Daoy (cell line): ENCODE measurements at places on chromosomes 2 and 18. TPM values are rescaled to one million over a fixed set of nuclear protein-coding genes. Genes with fewer than 3 reads are reported as not detected.
A peak's percentile ranks its signal among the peaks of the same experiment; 100 is the strongest.

FBXO36 gene
- total RNA-seq = 3.0 and 6.2 TPM in 2 replicates

- peak; percentile 53 for DNase-seq
Observed at GRCh38 chr18:60064271-60064670, 164.5 kb downstream of the PMAIP1 start.

DNA sequence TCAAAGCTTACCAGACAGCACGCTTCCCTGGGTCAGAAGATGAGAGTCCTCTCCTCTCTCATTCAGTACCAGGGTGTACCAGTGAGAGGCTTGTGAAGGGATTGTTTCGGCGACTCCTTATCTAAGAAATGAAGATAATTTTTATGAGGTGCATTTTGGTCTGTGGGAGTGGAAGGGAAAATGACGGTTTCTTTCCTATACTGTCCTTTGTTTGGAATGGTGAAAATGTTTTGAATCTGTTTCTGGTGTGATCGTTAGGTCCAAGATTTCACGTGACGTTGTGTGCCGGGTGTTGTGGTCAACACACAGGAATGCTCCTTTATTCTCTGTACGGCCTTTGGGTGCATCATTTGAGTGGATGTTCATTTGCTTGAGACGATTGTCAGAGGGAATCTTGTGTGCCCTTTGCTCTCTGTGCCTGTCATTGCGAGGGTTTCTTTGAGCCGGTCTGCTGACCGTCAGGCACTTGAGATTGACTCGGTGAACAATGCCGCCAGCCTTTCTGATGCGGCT lies 183.5 kb downstream of the AGAP1 start:
- no peak for DNase-seq

ITGA4 gene
- 8.9 and 11.3 TPM in 2 replicates for total RNA-seq

DNA sequence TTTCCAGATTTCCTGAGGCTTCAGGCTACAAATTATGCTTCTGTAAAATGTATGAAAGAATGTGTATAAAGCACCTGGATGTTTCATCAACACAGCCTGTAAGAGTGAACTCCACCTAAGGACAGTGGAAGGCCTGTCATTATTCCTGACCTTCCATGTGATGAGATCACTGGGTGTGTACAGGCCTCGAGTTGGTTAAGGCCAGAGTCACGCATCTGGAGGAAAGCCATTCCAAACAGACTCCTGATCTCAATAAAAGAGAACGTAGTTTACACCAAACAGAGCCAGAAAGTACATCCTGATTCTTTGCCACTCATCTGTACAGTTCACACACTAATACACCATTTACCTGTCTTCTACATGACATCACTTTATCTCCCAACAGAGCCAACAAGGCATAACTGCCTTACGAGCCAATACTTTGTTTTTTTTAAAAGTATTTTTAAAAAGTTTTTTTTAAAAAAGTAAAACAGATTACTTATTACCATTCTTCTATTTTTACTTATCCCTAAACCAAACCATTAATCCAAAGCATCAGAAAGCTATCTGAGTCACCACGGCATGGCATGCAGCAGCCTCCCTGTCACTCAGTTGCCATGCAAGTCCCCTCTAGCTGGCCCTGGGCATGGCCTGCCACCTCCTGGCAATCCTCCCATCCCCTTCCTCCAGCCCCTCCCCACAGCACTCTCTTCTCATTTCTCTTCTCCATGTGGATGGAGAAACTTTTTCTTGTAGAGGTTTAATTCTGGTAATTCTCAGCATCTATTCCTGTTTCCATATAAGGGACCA lies 78.8 kb upstream of the TFCP2L1 start:
- DNase-seq = peak; percentile 72

- no peak for DNase-seq
Observed at GRCh38 chr2:201959626-201960025, 74.0 kb upstream of the FZD7 start.

SLC19A3 gene
- total RNA-seq = 0.63 and 1.2 TPM in 2 replicates

GRCh38 chr2:31168291-31168690 lies 30.1 kb upstream of the GALNT14 start:
- DNase-seq = peak; percentile 11
